Activated CD4-positive, alpha-beta T cell treated with anti-CD3 and anti-CD28 coated beads, Interleukin-2, amount 50 U/mL, for 16 hours (primary cell): ENCODE measurements at places on chromosomes 16 and 17.

DNA sequence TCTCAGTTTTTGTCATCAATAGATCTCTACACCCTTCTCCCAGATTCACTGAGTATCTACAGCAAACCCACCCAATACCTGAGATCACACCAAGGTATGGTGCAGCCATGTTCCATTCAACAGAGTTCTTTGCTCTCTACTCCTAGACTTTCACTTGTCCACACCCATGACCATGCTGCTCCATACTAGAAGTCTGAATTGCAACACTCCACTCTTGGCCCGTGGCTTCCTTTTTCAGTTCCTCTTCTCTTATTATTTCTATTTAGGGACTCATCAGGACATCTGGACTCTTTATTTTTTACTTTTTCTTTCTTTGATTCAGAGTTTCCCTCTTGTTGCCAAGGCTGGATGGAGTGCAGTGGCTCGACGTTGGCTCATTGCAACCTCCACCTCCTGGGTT is 37.1 kb downstream of the YWHAE start:
- no peak for DNase-seq

- DNase-seq = peak; percentile 54
These were observed 662 bp downstream of the COTL1 start for GRCh38 chr16:84617041-84617790.

DNA sequence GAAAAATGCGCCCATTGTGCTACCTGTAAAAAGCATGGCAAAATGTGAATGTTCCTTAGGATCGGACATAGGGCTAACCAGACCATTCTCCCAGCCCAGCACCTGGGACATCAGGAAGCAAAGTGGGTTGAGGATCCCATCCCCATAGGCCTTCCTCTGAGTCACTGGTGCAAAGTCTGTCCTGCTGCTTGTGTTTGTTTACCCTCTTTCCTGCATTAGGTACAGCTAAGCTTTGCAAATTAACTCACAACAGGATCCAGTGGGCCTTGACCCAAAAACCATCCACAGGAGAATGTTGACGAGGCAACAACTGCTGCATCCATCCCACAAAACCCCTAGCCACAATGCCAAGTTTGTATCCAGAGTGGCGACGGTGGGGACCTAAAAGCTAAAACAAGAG is 106.2 kb downstream of the GRIN2A start:
- no peak for DNase-seq

GRCh38 chr16:51184702-51185433 is 33.8 kb upstream of the SALL1 start:
- no peak for DNase-seq

DNA sequence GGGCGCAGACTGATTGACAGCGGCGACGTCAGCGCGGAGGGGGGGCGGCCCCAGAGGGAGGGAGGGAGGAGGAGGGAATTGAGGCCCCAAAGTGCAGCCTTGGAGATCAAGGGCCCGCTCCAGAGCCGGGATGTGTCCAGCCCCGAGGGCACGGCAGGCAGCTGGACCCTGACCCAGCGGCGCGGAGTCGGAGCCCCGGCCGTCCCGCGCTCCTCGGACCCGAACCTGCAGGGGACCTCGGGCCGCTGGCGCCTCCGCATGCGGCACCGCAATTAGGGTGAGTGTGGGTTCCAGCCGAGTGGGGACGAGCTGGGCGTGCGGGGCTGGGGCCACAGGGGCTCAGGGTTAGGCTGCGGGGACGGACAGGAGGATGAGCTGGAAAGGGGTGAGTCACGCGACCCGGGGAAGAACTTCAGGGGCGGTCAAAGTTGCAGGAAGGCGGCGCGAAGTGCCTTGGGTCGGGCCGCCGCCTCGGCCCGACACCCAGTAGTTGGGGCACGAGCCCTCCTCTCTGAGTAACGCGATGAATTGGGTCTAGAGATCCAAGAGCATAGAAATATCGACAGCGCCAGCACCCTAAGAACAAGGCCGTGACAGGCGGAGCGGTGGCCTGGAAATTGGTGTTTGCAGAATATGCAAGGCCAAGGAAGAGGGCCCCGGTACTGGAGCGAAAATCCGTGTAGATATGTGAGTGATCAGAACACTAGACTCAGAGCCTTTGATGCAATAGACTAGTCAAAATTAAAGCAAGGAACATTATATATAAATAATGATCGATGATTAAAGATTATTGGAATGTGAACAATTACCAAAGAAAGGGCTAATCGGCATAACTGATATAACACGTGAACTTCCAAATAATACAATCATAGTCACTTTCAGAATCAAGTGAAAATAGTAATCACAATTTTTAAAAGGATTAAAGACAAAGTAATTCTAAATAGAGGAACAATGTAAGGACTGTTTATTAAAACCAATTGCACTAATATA is at the start of gene TBX4:
Gene TBX4, plus strand, starts transcription at position 122 of the 990 bp plus-strand sequence. CDS start 4,069 bp downstream, outside the sequence.
- no peak for DNase-seq
